GM23338 (cell line): ENCODE measurements at places on chromosomes 13 and 19.
A peak's percentile ranks its signal among the peaks of the same experiment; 100 is the strongest.

GRCh38 chr13:114046431-114046975 is 72.6 kb upstream of the C13orf46 start:
- DNase-seq = no peak

GRCh38 chr19:19209372-19209771 is 2.4 kb upstream of the NCAN start:
- DNase-seq = no peak

- no peak for DNase-seq
Measured at GRCh38 chr13:26320766-26321165, 66.8 kb downstream of the CDK8 start.

GRCh38 chr13:49132479-49133002 is 87.6 kb upstream of the MLNR start:
- DNase-seq = no peak

DNA sequence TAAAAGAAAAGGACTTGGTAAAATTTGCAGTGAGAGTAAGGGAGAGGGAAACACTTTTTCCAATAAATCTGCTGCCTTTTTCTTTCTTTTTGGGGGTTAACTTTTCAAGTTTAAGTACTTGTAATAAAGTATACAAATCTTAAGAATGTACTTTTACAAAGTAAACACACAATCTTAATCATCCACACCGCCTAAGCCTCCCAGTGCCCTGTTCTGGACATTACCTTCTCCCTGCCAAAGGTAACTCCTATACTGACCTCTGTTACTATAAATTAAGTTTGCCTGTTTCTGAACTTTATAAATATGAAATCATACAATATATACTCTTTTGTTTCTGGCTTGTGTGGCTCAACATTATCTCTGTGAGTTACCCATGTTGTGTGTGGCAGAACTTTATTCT is 137.9 kb downstream of the RGCC start:
- DNase-seq = no peak

- DNase-seq = no peak
Measured at GRCh38 chr19:39160523-39160861, 34.9 kb downstream of the PAK4 start.

DNA sequence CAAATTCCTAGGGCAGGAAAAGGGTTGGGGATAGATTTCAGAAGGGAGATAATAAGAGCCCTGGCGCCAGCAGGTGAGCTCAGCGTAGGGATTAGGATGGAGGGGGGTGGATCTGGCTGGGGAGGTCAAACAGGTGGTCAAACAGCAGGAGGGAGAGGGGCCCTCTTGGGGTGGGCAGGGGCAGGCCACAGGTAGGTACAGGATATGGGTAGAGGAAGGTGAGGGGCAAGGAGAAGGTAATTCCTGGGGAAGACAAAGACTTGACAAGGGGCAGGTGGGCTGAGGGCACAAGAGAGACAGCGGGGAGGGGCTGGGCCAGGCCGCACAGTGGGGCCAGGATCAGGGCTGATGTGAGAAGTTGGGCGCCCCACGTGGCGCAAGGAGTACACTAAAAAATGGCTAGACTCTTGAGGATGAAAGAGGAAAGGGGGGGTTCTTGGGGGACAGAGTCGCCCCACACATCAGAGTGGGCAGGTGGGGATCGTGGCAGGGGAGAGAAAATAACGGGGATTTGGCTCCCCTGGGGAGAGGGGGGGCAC is 713 bp downstream of the KRI1 start:
- DNase-seq = peak; percentile 75

DNA sequence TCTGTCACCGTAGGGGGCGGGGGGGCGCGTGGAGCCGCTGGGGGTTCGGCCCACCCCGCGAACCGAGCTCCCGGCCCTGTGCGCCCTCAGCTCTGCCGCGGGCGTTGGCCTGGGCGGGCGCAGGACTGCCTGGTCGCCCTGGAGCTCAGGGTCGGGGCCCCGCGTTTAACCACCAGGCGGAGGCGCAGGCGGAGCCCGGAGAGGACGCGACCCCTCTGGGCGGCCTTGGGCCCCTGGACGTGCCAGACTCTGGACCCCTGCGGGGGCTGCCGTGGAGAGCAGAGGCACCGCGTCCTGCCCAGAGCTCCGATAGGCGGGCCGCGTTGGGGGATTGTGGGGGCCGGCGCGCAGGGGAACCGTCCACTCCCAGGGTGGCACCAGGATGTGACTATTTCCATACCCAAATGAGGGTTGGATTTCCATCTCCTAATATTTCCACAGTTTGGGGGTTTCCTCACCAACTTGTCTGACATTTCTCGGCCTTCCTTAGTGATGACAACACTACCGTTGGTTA is 13.0 kb upstream of the USP29 start:
- DNase-seq = peak; percentile 33

DNA sequence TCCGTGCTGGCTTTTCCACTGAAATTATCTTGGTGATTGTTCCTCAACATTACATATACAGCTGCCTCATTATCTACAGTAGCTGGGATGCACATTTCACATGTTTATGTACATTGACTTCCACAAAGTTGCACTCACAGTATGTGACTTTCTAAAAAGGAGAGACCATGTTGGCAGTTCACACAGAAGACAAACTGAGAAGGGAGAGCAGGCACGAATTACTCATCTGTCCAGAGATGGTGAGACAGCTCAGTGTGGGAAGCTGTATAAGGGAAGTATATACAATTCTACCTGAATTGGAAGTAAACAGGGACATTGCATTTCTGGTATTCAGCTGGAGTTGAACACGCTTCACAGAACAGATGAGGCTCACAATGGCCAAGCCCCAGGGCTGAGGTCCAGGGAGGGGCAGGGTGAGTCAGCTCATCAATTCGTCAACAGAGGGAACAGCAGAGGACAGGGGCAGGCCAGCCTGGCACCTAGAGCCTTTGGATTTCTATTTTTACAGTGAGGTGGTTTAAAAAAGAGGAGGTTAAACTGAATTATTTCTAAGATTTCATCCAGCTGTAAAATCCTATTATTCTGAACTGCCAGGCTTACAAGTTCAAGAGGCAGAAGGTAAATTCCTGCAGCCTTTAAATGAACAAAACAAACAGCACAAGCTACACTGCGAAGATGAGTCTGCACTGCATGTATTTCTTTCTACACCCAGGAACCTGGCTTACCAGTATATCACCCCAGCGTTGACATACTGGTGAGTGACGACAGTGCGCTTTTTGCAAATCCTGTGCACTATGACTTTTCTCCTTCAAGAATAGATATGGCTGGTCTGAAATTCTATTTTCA is 9.8 kb downstream of the PARP4 start:
- DNase-seq = no peak

- peak; percentile 86 for DNase-seq
Measured at GRCh38 chr13:81487151-81487550, 1146.2 kb upstream of the SPRY2 start.
